ENCODE measurements at places on chromosomes 1 and 21. TPM values are rescaled to one million over a fixed set of nuclear protein-coding genes. Genes with fewer than 3 reads are reported as not detected.

GRCh38 chr1:96374076-96374762, 347.4 kb upstream of the PTBP2 start:
- DNase-seq, result no peak

- DNase-seq, result no peak
These were observed 66.2 kb downstream of the CD46 start for GRCh38 chr1:207817778-207818751.

GRCh38 chr1:165342168-165342567, 14.3 kb downstream of the LMX1A start:
- DNase-seq, result no peak

DNA sequence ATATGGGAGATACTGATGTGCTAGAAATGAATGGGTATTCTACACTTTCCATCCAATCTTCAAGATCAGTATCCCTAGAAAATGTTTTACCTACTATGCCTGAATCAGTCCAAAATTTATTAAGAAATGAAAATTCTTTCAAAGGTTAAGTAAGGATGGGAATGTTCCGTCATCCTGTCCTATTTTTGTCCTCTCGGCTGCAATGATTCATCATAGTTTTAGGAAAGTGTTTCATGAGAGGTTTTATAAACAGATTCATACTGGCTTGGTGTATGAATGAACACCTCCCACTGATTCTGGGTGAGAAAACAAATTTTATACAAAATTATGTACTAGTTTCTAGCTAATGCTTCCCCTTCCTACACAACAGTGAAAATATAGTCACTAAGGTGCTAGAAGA, 504.6 kb upstream of the NR5A2 start:
- DNase-seq, result no peak

- no peak for DNase-seq
These were observed 75.7 kb downstream of the UCHL5 start for GRCh38 chr1:192983349-192983980.

GRCh38 chr1:29105822-29106221, 17.9 kb downstream of the TMEM200B start:
- DNase-seq, result no peak

DNA sequence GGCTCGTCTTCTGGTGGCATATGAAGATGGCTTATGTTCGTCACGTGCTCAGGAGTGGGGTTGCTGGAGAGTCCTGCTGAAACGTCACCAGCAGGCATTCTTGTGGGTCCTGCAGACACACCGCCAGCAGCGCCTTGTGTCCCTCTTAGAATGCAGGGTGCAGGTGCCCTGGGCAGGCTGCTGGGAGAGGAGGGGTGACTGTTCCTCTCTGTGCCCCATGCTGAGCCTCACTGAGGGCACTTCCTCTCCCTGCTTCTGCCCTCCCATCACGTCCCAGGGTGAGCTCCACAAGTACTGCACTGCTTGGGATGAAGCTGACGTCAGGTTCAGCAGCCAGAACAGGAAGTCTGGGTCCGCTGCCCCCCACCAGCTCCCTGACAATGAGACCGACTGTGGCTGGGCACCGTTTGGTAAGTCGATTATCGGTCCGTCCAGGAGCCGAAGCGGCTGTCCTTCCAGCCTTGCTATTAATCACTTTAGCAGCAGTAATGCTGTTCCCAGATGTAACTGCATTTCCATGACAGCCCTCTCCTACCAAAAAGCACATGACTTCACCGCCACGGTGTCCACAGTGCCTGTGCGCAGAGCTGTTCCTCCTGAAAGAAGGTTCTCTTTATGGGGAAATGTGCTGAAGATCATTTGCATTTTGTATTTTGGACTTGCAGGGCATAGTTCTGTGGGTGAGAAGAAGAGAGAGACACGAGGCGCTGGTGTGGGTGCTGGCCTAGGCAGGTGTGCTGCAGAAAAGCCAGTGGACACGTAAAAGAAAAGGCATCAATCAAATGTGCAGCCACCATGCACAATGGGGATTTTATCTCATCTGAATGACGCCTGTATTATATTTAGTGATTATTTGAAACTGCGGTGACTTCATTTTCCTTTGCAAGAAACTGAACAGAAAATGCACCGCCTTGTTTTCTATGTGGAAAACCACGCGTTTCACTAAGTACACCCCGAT, 21.0 kb downstream of the SLC37A1 start:
- DNase-seq, result peak; percentile 56

Gene JAM2
- polyA plus RNA-seq, result not detected

Gene A3GALT2
- not detected for polyA plus RNA-seq

Gene FCER1G
- polyA plus RNA-seq, result 2,715 TPM

Measured in CD14-positive monocyte (primary cell).